Chondrocyte (in vitro differentiated cells): ENCODE measurements at places on chromosomes 5 and 9. TPM values are rescaled to one million over a fixed set of nuclear protein-coding genes. Genes with fewer than 3 reads are reported as not detected.
A peak's percentile ranks its signal among the peaks of the same experiment; 100 is the strongest.

DNA sequence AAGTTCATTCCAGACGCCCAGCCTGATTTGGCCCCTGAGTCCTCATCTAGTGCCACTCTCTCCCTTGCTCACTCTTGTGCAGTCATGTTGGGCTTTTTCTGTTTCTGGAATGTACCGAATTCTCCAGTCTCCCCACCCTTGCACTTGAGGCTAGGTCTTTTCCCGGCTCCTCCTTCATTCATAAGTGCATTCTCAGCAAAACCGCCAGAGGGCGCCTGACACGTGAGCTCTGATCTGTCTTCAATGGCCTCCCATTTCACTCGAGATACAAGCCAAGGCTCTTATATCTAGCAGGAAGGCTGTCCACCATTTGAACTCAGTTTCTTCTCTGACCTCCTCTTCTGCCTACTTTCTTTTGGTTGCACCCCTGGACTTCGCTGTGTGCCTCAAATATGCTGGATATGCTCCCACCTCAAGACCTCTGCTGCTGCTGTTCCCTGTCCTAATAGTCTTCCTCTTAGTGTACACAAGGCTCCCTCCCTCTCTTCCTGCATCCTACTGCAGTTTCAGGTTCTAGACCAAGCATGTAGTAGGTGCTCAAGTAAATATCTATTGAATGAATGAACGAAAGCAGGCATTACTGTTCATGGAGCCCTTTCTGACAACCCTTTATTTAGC is 568.1 kb upstream of the WWC1 start:
- no peak for DNase-seq

DNA sequence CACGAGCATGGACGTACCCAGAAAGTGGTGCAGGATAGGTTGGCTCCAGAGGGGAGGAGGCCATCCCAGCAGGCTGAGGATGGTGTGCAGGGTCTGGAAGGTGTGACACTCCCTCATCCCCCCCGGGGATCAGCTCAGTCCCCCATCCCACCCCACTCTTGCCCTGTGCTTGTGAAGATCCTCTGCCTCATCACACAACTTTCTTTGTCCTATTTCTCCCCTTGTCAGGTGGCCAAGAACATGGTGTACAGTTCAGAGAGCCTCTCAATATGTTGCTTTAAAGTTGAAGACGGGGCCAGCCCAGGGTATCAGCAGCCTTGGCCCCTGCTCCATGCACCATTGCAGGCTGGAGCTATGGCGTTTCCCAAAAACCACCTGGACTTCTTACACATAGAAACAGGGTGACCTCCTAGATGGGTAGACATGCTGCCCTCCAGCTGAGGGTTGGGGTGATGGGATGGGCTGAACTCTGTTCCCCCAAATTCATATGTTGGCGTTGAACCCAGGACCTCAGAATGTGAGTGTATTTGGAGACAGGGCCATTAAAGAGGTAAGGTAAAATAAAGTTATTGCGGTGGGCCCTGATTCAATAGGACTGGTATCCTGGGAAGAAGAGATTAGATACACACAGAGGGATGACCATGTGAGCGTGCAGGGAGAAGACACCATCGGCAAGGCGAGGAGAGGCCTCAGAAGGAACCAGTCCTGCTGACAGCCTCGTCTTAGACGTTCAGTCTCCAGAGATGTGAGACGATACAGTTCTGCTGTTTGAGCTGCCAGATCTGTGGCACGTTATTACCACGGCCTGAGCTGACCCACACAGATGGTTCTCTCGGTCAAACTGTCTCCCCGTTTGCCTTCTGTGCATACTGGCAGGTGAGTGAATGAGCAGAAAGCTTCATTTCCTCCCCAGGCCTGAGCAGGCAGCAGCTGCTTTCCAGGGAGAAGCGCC is 272.5 kb downstream of the GADD45G start:
- peak; percentile 38 for DNase-seq

GRCh38 chr9:17017931-17018491 is 116.8 kb upstream of the CNTLN start:
- no peak for DNase-seq

GRCh38 chr9:116733010-116733641 is 46.0 kb downstream of the TRIM32 start:
- DNase-seq: no peak

DNA sequence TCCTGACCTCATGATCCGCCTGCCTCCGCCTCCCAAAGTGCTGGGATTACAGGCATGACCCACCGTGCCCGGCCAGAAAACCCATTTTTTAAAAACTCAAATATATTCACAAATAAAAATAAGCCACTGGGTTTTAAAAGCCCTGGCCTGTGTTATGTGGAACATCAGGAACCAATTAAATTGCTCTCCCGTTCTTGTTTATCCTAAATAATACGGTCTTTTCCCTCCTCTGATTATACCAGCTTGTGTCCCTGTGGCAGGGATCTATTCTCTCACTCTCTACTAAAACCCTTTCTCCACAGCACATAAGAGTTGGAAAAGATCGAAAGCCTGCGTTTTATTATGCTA is 30.1 kb upstream of the LPAR1 start:
- DNase-seq: no peak

DNA sequence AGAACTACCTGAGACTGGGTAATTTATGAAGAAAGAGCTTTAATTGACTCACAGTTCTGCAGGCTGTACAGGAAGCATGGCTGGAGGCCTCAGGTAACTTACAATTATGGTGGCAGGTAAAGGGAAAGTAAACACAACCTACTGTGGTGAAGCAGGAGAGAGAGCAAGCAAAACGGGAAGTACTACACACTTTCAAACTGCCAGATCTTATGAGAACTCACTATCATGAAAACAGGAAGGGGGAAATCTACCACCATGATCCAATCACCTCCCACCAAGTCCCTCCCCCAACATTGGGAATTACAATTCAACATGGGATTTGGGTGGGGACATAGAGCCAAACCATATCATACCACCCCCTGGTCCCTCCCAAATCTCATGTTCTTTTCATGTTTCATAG is 58.7 kb upstream of the GPR151 start:
- DNase-seq: no peak

GRCh38 chr5:173456751-173457171 is 128.5 kb upstream of the STC2 start:
- DNase-seq: no peak

DNA sequence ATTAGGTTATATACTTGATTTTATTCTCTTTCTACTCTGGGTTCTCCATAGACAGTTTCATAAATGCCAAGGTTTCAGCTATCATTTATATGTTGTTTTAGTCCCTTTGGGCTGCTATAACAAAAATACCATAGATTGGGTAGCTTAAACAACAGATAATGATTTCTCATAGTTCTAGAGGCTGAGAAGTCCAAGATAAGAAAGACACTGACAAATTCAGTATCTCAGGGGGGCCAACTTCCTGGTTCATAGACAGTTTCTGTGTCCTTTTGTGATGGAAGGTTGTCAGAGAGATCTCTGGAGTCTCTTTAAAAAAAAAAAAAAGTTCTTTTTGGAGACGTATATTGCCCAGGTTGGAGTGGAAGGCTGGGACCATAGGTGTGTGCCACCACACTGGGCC is 113.3 kb downstream of the SCAMP1 start:
- DNase-seq: no peak

DNA sequence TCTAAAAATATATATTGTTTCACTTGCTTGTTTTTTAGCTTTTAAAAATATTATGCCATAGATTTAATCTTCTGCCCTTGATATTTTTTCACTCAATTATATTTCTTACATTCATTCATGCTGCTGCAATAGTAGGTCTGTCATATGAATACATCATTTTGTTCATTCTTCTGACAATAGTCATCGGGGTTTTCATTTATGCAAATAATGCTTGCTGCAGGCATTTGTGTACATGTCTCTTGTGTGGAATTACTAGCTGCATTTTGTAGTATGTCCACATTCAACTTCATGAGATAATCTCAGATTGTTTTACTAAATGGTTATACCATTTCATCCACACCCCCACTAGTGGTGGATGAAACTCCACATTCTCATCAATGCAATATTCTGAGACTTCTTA is 5.3 kb upstream of the PLPP1 start:
- no peak for DNase-seq

GRCh38 chr5:140202078-140202477 is 27.1 kb downstream of the CYSTM1 start:
- no peak for DNase-seq

- no peak for DNase-seq
These were observed 1867.2 kb upstream of the C9orf72 start for GRCh38 chr9:29440449-29440848.

DNA sequence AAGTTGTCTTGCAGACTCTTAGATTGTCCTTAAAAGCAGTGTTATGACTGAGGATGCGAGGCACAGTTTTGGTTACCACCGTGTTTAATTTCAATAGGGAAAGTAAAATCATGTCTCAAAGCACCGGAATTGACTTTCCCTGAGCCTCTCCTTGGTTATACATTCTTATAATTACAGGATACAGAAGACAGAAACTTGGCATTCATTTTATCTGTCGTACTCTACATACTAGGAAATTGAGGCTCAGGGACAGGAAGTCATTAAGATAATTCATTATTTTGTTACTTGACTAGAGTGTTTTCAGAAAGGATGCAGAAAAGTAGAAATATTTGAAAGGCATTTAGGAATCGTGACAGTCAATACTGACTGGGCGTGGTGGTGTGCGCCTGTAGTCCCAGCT is 54.0 kb upstream of the SPATA31D4 start:
- no peak for DNase-seq

DNA sequence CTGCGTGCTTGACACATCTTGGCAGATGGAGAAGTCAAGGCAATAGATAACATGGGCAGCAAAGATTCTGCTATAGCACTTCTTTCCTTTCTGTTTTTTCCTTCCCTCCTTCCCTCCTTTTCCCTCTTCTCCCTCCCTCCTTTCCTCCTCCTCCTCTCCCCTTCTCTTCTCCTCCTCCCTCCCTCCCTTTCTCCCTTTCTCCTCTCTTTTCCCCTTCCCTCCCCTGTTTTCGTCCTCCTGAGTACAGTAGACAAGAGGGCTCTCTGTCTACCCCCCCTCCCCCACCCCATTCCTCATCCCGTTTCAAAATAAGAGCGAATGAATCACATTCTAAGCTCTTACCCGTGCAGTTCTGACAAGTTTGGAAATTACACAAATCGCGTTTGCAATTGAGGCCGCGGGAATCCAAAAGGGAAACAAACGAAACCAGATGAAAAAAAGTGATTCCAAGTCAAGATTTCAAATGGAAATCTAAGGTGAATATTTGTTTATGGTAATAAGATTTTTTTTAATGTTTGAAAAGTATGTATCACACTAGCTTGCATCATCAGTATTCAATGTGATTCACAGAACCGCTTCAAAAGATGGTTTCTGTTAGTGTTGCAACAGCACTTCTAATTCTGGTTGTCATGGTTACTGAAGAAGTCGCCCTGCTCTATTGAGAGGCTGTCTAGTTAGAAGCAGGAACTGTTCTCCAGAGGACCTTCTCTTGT is 1.3 kb downstream of the NIM1K start:
- no peak for DNase-seq

- DNase-seq: no peak
These were observed 19.6 kb upstream of the UBTD2 start for GRCh38 chr5:172303162-172303561.

DNA sequence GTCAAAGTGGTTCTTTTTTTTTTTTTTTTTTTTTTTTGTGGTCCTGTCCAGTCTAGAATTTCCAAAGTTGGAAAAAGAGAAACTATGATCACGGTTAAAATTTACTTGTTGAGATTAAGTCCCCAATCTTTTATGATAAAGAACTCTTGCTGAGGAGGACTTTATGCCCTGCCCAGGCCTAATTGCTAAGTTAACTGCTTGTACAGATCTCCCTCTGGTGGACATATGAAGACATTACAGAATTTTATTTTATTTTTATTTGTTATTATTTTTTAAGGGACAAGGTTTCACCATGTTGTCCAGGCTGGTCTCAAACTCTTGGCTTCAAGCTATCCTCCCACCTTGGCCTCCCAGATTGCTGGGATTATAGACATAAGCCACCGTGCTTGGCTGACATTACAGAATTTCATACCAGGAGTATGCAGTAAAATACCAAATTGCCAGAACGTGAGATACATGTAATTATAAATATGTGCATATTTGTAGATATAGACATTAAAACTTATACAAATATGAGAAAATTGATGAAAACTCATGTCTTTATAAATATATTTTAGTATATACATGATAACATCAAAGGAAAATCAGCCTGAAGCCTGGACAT is 91.2 kb downstream of the RFK start:
- DNase-seq: no peak

DNA sequence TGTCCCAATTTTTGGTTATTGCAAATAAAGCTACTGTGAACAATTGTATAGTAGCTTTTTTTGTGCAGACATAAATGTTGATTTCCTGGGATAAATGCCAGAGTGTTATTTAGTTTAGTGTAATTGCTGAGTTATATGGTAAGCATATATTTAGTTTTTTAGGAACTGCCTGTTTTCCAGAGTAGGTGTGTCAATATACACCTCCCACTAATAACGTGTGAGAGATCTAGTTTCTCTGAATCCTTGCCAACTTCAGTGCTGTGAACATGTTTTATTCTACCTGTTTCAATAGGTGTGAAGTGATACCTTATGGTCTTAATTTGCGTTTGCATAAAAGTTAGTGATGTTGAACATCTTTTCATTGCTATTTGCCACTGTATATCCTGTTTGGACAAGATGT is 9.1 kb upstream of the OR2S2 start:
- no peak for DNase-seq

- peak; percentile 90 for DNase-seq
These were observed 659 bp downstream of the RAI14 start for GRCh38 chr5:34656700-34657273.

GRCh38 chr9:93776873-93777272 is 178.3 kb downstream of the BARX1 start:
- no peak for DNase-seq

DNA sequence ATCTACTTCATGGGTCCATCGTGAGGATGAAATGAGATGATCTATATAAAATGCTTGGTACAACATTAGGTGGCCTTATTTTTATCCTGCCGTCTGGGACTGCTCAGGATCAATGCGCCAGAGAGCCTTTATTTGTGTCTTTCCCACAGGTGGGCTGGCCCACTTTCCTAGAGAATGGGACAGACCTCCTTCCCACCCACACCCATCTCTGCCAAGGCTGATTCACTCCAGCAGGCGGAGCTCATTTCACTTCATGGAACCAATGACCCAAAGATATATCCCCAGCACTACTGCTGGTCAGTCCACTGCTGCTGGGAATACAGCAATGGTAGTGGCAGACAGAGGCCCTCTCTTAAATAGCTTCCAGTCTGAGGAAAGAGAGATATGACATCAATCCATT is 35.7 kb downstream of the TGFBI start:
- DNase-seq: no peak

- no peak for DNase-seq
These were observed 13.5 kb upstream of the FAM120A start for GRCh38 chr9:93437996-93438395.

DNA sequence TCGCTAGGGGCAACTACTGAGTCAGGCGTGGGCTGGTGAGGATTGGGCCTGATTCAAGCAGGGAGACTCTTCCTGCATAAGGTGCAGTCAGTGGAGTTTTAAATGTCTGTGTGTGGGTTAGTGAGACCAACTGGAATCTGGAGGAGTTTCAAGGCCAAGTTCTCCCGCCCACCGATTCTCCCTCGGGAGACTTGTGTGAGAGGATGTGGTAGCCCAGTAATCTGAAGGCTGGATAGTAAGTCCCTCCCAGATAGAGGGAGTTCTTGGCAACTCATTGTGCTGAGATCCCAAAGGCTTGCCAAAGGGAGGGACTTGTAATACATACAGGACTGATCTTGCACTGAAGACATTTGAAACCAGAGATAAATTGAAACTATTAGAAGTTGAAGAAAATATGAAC is 51.8 kb downstream of the WDR36 start:
- no peak for DNase-seq

The RLN2 gene
- total RNA-seq: not detected in 3 replicates

The ZNF454 gene
- total RNA-seq: 0.32 to 2.3 TPM (median 0.49 TPM) in 3 replicates

The CATSPER3 gene
- total RNA-seq: 0.17 to 0.64 TPM (median 0.39 TPM) in 3 replicates

The C5orf34 gene
- total RNA-seq: 1.8 to 2.4 TPM (median 1.9 TPM) in 3 replicates

The ZNF608 gene
- total RNA-seq: 20.7 to 36.3 TPM (median 23.8 TPM) in 3 replicates

The LRRC19 gene
- not detected in 3 replicates for total RNA-seq

The PCDHA8 gene
- total RNA-seq: 0.97 to 2.4 TPM (median 1.1 TPM) in 3 replicates

The GEMIN5 gene
- total RNA-seq: 12.2 to 19.2 TPM (median 12.5 TPM) in 3 replicates
